ENCODE measurements at places on chromosomes 11 and 22.
A peak's percentile ranks its signal among the peaks of the same experiment; 100 is the strongest.

DNA sequence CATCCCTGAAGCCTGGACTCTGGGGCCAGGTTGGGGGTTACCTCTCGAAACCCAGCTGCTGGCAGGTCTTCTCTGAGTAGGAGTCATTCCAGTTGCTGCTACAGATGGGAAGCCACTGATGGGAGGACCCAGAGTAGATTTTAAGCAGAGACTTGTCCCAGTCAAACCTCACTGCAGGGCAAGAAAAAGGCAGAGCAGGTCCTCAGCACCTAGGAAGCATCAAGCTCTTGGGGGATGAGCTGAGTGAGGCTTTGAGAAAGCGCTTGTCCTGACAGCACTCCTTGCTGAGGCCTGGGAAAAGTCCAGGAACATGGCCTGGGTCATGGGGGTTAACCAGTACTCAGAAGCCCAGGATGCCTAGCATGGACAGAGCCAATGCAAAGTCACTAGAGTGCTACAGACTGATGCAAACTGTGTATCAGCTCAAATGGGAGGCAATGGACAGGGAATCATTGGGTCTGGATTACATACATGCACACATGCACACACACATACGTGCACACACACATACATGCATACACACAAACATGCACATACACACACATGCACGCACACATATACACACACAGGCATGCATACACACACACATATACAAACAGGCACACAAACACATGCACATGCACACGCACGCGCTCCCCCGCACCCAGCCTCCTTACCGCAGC is 15.3 kb downstream of the TMPRSS13 start:
- DNase-seq: peak; percentile 8

- no peak for DNase-seq
Measured at GRCh38 chr11:29002816-29003215, 894.6 kb downstream of the METTL15 start.

DNA sequence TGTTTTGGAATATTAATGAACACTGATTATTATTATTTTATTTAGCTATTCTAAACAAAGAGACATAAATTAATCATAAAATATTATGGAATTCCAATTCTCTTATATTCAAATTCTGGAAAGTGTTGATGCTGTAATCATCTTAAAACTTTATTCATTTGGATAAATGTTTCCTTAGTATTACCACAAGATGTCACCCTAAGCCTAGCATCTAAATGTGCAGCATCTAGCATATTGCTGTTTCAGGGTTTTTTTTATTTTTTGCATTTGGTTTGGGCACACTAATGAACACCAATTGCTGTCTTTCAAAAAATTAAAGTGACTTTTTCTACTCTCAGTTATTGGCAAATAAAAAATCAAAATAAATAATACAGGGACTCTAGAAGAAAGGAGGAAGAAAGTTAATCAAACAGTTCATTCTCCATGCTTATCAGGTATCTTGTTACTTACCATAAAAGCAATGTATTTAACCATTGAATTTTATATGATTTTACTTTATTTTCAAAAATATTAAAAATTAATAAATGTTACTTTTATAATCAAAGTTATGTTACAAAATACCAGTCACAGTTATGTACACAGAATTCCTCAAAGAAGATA is 31.8 kb downstream of the DLG2 start:
- no peak for DNase-seq

GRCh38 chr11:108203075-108203474 is 19.4 kb downstream of the NPAT start:
- DNase-seq: no peak

GRCh38 chr11:120482149-120482548 is 29.4 kb upstream of the GRIK4 start:
- no peak for DNase-seq

DNA sequence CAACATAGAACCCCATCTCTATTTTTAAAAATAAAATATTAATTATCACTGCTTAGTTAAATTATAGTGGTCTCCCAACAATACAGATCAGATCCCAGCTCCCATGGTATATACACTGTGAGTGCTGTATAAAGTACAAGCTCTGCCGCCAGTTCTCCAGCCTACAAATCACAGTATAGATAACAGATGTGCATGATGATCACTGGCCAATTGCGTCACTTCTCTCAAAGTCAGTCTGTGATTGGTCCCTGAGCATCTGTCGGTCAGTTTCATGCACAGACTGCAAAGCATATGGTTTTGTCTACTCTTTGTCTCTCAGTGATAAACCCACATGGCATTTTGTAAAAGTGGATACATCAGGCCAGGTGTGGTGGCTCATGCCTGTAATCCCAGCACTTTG is 15.7 kb downstream of the PPARA start:
- no peak for DNase-seq

DNA sequence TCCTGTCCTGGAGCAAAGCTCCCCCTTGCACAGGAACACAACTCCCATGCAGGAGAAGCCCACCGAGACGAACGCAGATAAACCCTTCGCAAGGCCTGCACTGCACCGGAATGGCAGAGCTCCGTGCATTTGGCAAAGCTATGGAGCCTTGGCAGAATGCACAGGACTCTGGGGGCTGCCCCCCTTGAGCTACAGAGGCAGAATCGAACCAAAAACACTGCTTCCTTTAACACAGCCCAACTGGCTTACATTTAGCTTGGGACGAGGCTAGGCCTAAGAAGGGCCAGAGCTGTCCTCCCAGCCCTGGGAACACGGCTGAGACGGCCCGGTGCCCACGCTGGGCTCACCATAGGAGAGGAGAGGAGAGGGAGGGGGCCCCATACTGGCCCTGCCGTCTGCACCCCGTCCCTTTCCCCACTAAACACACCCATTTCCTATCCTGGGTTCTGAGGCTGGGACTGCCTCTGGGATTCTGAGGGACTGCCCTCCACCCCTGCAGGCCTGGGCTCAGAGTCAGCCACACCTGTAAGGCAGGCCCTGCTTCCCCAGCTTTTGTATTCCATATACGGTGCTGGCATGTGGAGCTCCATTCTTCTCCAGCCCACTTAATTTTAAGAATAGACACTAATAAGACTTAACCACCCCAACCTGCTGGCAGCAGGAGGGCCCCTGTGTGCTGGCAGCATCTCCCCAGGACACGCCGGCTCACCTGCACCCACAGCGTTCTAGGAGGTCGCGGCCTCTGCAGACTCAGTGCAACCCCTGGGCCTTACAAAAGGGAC is 32.9 kb downstream of the PPM1F start:
- DNase-seq: no peak

DNA sequence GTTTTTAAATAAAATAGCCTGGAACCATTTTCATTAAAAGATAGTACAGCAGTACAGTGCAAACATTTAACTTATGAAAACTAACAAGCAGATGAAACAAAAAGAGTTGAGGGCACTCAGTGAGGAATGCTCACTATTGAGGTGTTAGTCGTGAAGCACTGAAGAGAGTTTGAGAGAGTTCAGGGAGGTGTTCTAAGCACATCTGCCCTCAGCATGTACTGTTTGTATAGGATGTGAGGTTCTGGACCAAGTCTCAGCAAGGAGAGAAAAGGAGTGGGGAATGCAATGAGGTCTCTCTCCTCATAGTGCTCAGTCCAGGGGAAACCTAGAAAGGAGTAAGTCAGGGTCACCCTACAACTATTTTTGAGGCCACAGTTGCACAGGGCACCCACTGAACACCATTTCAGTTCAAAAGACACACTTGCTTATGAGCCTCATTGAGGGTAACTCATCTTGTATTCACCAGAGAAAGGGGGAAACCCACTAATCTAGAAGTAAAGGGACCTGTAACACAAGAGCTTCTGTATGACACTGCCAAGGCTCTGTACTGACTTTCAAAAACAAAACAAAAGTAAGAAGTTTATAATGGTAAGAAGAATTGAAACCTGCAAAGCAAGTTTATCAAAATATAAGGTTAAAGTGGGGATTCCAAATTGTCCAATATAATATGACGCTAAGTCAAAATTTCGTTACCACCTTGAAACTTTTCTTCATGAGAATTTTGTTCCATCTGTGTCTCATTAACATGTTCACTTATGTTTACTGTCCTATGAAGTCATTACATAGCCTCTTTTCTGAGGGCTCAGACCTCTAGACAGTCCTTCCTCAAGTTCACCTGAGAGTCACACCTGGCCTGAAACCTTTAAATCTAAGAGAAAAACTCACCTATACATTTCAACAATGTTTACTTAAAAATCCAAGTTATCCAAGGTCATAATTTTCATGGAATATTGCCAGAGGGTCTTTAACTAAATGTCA is 275.3 kb downstream of the ETS1 start:
- DNase-seq: no peak

DNA sequence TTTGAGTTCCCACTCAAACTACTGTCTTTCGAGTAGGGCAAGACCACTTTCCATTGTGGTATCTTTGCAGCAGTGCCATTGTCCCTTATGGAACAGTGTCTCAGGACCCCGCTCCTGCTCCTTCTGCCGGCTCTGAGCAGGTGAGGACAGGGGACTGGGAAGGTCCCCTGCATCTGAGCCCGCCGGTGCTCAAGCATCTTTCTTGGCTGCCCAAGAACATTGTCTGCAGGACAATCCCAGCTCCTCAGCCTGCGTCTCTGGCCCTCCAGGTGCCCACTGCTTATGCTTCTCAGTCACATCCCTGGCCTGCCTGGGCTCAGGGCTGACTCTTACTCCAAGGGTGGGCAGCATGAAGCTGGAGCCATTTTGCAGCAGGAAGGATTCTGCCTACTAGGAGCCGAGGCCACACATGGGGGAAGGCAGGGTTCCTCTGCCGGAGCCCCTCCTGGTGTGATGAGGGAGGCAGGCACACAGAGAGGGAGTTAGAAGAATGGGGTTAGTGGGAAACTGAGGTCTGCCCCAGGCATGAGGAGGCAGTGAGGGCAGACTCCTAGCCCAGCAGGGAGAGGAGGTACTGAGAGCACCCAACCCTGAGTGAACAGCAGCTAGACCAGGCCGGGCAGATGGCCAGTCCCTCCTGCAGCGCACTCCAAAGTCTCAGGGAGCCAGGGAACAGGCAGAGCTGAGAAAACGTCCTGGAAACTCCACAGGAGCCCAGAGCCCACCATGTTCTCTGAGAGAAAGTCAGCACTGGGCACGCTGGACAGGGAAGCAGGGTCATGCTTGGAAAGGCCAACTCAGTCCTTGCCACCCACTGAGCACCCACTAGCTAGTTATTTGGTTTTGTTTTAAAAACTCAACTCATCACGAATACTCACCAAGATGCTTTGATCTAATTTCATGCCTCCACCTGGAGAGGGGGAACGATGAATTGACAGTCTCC is 7.5 kb upstream of the PPARA start:
- no peak for DNase-seq

GRCh38 chr11:2555891-2556290 is 111.1 kb downstream of the KCNQ1 start:
- DNase-seq: no peak

- no peak for DNase-seq
Measured at GRCh38 chr22:49887702-49888101, 30.5 kb downstream of the ALG12 start.

DNA sequence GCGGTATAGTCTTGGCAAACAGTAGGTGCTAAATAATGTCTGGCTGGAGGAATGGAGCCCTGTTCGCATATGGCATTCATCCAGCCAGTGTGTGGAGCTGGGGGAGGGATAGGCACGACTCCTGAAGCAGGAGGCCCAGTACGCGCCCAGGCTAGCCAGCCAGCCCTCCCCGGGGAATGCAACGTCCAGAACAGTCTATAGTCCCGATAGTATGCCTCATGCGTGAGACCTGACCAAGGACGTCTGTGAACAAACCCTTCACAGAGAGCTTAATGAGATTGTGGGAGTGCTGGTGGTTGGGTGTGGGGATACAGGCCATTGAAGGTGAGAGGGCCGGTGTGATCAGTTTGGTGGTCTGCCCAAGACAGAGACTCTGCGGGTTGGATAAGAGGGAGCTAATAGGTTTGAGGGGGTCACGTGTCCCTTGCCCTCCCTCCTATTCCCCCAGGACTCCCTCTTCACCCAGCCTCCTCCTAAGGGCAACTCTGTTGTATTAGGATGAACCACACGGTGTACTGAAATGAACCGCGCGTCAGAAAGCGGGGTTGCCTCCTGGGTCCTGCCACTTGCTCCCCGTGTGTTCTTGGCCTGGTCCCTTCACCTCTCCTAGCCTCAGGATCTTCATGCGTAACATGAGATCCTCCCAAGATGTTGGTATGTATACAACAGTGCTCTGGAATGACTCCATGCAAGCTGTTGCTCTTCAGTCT is 987 bp upstream of the GRIK4 start:
- no peak for DNase-seq

- no peak for DNase-seq
Measured at GRCh38 chr11:95082576-95083001, 7.1 kb upstream of the ENDOD1 start.

GRCh38 chr11:60389279-60389910 is 6.9 kb upstream of the MS4A14 start:
- no peak for DNase-seq

DNA sequence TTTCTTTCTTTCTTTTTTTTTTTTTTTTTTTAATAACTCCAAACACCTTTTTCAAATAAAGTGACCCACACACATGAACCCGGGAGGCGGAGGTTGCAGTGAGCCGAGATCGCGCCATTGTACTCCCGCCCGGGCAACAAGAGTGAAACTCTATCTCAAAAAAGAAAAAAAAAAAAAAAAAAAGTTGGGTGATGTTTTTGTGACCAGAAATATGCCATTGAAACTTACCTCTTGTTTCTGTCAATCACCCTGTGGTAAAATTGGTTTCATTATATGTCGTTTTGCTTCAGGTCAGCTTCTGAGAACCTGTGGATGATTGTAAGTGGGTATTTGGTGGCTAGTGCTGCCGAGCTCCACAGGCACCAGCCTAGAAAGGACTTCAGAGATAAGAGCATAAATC is 238.8 kb downstream of the TBC1D22A start:
- DNase-seq: no peak

DNA sequence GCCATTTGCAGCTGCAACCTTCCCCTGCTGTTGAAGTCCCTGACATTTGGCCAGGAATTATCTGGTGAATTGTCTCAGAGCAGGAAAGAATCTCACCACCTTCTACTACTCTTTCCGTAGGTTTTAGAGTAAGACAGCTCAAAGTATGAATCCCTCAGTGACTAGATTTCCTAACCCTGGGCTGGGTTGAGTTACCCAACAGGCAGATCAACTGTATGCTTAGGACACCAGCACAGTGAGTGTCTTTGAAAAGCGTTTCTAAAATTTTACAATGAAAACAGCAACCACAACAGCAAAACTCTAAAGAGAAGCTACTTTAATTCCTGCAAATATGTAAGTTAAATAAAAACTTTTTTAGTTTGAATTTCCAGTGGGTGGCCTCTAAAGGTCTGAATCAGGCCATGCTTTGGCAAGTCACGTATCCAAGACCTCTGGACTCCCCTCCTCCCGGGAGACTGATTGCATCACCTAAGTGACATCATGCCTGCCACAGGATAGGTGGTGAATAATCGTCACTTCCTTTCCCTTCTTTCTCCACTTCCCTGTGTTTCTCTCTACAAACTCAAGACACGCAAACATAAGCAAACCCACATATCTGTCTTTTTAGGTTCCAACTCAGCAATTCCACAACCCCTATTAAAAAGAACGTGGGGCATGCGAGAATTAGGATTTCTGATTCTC is 7.8 kb downstream of the OR8B12 start:
- no peak for DNase-seq

GRCh38 chr22:49377306-49377705 is 450.4 kb downstream of the BRD1 start:
- DNase-seq: no peak

- DNase-seq: no peak
Measured at GRCh38 chr11:125190566-125190965, 26.0 kb downstream of the PKNOX2 start.

Measured in H9 (cell line).